ENCODE measurements at places on chromosomes 5 and 9.

GRCh38 chr5:1819458-1819857, 18.3 kb downstream of the NDUFS6 start:
- DNase-seq = no peak

DNA sequence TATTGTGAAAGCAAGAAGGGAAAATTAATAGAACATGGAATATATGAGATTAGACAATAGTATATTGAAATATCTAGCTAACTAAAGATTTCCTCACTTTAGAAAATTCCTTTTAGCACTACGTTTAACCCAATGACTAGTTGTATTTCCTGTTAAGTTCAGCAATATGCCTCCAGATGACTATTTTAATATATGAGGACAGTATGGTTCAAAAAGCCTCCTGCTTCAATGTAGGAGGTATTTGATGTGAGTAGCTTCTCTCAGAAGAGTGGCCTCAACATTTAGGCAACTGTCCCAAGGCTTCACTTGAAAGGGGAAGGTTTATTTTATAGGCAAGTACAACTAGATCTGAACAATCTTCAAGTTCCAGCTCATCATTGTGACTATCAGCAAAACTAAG, 2.0 kb upstream of the MEF2C start:
- no peak for DNase-seq

DNA sequence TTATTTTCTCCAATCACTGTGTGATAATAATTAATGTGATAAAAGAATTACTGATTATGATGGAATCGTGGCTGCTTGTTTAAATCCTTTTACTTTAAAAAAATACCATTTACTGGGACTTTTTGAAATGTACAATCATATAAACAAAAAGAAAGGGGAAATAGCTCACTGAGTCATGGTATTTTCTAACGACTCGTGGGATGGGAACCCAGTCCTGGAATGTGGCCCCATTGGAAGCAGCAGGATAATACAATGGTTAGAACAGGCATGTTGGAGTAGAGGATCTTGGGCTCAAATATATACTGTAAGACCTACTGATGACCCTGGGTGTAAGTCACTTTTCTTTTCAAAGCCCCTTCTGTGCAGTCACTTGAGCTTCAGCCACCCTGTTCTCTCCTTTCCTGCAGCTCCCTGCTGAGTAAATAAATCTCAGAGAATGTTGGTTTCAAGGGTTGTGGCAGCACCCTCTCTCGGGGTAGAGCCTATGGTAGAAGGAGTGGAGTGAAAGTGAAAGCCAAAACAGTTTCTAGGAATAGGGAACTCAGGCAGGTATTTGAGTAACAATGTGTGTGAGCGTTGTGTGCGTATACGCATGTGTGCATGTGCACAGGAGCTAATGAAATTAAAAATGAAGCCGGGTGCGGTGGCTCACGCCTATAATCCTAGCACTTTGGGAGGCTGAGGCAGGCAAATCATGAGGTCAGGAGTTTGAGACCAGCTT, 40.8 kb upstream of the LARP1 start:
- peak; percentile 42 for DNase-seq

- DNase-seq = peak; percentile 7
These were observed 1029.6 kb downstream of the CDH12 start for GRCh38 chr5:21823588-21823987.

DNA sequence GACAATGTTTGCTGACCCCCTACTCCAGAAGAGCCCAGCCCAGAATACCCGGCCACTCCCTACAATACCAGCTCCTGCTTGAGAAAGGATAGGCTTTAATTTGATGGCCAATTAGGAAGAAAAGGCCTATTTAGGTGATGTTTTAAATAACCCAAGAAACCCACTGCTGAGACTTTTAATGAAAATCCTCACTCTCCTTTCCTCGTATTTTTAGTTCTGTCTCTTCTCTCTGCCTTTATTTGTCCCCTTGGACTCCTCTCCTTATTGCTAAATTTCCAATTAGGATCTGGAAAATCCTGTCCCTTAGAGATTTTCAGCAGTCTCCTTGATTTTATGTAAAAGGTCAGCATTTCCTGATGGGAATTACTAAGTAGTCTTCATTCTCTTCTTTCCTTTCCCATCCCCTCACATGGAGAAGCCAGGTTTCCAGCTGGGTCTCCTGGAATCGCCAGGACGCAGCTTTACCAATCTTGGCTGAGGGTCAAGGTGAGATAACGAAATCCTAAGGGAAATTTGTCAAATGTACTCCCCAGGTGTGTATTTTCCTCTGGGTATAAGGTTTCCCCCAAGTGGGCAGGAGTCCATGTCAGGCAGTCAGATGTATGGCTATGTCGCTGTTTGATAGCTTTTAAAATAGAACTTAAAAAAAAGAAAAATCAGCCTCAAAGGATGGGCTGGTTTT, 11.7 kb downstream of the STC2 start:
- DNase-seq = no peak
